AG04450 (cell line): ENCODE measurements at places on chromosomes 16 and 17.

- no peak for DNase-seq
These were observed at the start of gene LITAF for GRCh38 chr16:11586856-11587642. TSS of gene LITAF (minus strand) at chr16:11586919. CDS start at chr16:11556730, 30,189 bp downstream.

GRCh38 chr16:18999045-18999393, 15.3 kb downstream of the TMC7 start:
- no peak for DNase-seq

DNA sequence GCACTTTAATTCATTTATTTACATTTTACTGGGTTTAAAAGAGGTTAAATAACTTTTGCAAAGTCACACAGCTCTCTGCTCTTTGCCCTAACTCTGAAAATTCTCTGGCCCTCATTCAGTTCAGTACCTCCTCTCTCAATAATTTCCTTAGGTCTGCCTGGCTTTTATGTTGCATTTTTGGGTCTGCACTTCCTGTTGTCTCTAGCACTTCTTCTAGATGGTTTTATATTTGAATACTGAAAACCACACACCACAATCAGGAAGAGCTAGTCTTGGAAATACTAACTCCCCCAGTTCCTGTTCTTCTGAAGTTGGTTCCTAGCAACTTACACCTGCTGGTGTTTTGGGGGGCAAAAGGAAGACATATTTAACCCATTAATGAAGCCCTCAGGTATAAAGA, 577.9 kb downstream of the HS3ST4 start:
- no peak for DNase-seq

- DNase-seq, result no peak
These were observed 17.6 kb downstream of the GTF3C1 start for GRCh38 chr16:27531826-27532800.

- DNase-seq, result no peak
These were observed 144.8 kb downstream of the CDH8 start for GRCh38 chr16:61891460-61891859.
